ENCODE measurements at places on chromosomes 4 and X.
A peak's percentile ranks its signal among the peaks of the same experiment; 100 is the strongest.

DNA sequence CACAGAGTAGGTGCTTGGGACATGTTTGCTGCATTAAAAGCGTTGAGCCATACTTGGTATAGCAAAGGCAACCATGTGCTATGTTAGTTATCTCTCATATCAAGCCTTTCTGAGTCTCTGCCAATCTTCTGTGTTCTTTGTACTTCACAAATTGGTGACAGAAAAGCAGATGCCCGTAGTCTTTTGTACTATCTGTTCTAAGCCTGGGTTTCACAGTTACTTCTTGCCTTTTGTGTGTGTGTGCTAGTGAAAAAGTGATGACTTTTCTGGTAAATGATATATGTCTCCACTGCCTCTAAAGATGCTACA lies 16.1 kb upstream of the KLHL2 start:
- DNase-seq, result no peak

DNA sequence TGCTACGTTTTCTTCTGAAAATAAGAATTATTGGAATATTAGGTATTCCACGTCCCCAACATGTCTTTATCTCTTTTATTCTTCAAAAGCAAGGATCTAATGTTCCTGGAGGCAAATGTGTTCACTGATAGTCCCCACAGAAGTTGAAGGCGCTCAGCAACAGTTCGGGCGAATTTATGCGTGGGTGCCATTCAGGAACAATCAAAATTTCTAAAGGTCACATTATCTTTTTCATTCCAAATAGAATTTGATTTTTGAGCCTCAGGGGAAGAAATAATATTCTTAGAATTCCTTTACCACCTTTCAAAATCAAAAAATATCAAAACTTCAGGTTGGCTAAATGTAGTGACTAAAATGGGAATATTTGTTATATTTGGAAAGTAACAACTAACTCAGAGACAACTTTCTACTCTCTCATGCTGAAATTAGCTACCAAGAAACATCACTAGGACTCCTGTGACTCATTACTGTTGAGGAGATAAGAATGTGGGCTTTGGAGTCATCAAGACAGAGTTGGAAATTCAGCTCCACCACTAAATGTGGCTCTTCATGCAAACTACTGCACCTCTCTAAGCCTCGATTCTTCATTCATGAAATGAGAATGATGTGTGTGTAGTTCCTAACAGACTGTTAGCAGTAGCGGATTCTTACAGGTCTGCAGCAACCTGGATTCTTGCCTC lies 72.3 kb upstream of the KIT start:
- no peak for DNase-seq

DNA sequence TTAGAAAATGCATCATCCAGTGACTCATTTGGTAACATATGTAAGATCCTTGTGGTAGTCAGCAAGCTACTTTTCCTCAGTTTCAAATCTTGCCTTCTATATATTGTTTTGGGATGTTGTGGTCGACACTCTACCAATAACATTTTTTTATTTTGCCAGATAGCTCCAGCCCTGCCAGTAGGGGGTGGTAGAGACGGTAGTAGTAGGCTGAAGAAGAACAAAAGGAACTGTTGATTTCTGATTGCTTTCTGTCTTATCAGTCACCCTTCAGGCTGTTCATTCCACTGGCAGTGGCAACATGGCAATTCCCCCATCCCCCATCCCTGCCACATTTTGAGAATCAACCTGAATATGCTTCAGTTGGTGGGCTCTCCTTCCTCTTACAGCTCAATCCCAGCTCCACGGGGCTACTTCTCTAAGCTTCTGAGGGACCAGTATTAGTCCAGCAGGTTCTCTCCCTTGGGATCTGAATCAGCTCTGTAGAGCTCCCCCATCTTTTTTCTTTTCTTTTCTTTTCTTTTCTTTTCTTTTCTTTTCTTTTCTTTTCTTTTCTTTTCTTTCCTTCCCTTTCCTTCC lies 171.5 kb upstream of the VEGFC start:
- peak; percentile 52 for DNase-seq

DNA sequence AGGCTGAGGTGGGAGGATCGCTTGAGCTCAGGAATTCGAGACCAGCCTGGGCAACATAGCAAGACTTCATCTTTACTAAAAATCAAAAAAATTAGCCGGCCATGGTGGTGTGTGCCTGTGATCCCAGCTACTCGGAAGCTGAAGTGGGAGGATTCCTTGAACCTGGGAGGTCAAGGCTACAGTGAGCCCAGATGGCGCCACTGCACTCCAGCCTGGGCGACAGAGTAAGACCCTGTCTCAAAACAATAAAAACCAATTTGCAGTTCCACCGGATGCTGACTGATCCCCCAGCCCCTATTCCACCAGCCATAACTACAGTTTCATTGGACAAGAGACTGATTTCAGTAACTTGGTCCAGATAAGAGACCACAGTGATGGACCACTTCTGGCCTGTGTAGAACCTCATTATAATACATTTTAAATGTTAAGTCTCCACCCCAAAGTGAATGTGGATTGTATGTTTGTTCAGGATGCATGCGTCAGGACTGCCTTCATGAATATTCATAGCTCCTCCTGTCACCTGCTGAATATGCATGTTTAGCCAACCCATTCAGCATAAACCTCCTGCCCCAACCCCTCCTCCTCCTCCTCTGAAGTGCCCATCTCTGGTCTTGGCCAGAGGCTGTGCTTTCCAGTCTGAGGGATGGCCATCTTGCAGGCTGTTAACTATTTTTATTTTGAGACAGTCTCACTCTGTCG lies 2.3 kb upstream of the SLBP start:
- DNase-seq, result no peak

DNA sequence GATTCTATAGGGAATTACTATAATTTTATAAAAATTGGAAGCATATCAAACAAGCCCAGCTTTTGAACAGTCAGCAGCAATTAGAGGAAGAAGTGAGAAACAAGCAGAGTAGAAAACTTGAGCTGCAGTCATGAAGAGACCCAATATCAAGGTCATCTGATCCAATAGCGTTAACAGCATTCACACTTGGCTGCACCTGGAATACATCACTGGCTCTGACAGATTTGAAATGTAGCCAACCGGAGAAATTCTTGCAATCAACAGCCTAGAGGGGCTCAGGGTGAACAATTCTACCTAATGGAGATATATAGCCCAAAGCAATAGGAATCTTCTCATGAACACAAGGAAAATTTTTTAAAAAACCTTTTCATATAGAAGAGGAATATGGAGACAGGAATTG lies 13.6 kb downstream of the DDX53 start:
- DNase-seq, result no peak

- DNase-seq, result no peak
These were observed 17.8 kb upstream of the MAGED4 start for GRCh38 chrX:52166840-52167239.

DNA sequence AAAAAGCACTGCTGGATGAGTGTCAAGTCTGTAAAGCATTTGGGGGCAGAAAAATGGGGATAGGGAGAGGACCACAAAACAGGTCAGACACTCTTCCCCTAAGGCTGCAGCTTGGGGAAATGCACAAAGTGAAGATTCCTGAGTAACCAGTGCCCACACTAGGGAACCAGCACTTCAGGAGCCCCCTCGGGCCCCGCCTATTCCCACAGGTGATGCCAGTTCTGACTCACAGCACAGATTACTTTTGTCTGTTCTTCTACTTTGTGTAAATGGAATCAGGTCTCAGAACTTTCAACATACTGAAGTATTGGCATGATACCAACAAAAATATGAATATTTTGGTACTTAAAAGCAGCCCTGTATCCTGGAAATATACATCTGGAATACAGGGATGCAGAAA lies 112.5 kb downstream of the ADRA2C start:
- DNase-seq, result no peak

DNA sequence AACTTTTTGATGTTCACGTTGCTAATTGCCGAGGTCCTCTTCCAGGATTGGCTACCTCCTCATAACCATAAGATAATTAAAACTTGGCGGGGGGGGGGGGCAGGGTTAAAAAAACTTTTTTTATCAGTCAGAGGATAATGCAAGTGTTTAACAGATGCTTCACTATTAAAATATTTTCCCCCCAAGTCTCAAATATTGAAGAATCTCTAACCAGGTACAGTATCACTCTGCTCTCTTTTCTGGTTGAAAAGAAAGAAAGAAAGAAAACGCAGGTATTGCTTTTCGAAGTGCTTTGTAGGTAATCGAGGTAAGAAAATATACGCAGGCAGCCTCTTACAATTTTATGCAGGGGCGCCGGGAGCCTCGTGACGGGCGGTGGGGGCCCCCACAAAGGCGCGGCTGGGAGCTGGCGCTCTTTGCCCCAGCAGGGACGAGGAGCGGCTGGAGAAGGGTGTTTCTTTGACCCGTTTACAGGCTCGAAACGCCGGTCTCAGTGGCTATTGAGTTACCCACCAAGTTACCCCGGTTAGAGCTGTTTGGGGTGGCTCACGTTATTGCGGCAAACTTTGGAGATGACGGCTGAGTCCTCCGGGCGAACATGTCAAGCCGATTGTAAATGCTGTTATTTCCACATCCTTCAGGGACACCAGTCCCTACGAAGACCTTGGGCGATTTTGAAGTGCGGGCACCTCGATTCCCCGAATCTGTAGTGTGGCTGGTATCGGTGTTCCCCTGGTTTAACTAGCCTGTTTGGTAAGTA lies 477 bp upstream of the HAND2 start:
- DNase-seq, result no peak

GRCh38 chr4:86203176-86203575 lies 156.7 kb downstream of the MAPK10 start:
- no peak for DNase-seq

- DNase-seq, result peak; percentile 27
These were observed 164.0 kb downstream of the PRKX start for GRCh38 chrX:3549411-3549911.

DNA sequence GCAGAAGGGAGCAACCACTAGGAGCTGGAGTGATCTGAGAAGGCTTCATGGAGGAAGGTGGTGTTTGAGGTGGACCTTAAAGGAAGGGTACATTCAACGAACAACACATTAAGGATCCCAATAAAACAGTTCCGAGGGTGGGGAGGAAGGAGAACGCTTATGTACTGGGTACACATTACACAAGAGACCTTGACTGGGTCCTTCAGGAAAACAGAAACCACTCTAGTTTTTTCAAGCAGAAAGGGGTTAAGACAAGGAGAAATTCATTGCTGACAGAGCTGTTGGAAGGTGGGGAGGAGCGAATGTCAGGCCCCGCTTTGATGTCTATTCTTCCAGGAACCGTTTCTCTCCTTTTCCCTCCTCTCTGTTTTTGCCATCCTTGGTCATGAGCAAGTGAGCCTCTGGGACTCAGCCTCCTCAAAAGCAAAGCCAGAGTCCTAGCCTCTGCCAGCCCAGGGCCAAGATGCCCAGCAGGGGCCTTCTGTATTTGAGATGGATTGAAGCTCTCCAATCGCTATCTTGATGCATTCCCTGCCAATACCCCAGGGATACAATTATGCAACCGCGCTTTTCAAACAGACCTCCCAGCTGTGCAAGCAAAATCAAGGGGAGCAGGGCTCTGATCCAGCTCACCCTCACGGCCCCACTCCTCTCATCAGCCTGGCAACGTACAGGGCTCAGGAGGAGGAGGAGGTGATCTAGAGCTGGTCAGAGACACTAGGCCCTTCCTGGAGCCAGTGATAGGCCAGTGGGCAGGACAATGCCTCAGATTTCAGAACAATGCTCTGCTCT lies 48.4 kb downstream of the ZBTB49 start:
- no peak for DNase-seq

DNA sequence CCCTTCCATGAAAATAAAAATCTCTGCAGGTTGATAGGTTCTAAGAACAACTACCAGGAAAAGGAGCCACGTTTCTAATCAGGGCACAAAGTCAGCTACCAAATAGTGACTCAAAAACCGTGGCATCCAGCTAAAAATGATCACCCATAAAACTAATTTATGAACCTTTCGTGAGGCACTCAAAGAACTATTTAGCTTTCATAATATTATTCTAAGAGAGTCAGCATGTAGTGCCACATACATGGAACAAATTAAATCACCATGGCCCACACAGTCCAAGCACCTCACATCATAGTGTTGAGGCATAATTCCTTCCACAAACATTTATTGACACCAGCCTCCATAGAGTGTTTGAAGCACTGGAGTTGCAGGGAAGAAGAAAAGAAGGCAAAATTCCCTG lies 252.0 kb upstream of the PPARGC1A start:
- DNase-seq, result no peak

GRCh38 chr4:22501715-22502095 lies 14.2 kb downstream of the ADGRA3 start:
- DNase-seq, result no peak

- DNase-seq, result no peak
These were observed 11.8 kb upstream of the CPE start for GRCh38 chr4:165367040-165367439.

GRCh38 chr4:119984996-119985395 lies 81.7 kb downstream of the MAD2L1 start:
- no peak for DNase-seq

GRCh38 chrX:63927848-63928247 lies 142.8 kb upstream of the ARHGEF9 start:
- DNase-seq, result no peak

DNA sequence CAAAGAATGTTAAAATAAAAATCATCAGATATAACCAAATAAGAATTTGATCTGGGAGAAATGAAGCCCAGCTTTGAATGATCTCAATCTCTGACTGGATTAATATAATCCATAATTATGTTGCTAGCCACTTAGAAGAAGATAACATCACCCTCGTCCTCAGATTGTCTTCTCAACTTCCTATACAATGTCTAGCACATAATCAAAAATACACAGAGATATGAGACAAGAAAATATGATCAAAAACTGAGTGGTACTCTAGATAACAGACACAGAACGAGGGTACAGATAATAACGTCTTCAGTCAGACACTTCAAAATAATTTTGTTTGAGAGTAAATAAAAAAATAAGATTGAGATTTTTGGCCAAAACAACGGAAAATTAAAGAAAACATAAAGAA lies 47.1 kb downstream of the EVC2 start:
- DNase-seq, result no peak
